NCI-H1417 (cell line): ENCODE measurements at places on chromosomes 1 and 21.
A peak's percentile ranks its signal among the peaks of the same experiment; 100 is the strongest.

DNA sequence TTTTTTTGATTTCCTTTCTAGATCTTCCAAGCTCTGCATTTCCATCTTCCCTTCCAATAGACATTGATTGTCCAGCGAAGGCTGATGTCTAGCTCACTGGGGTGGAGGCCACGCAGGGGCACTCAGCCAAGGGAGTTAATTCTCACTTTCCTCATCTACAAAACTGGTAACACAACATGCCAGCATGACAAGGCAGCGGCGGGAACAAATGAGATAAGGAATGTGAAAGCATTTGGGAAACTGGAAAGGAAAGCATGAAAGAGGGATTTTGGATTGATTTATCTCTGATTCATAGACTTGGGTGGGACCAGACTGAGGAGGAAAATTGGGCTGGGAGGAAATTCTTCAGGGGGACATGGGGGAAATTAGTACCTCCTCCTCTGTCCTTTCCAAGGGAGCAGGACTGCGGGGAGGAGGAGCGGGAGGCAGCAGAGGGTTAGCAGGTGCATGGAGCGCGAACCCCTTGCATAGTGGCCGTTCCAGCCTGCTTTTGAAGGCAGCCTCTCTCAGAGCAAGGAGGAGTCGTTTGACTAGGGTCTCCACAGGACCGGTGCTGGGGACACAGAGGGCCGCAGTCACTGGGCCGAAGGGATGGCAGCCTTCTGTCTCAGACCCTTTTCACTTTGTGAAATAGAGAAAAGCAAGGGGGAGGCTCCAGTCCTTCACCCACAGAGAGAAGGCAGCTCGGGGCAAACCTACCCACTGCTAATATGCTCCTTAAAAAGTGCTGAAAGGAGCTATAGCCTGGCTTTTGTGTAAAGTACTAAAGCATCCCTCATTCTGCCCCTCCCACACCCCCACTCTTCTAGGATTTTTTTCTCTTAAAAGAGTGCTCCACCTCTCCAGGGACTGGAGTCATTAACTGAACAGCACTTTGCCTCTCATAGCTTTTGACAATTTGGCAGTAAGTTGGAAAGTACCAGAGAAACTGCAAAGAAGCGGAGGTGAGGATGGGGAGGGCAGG, 89.2 kb downstream of the PLXNA2 start:
- peak; percentile 81 for DNase-seq

GRCh38 chr1:209601809-209602657, 18.5 kb downstream of the CAMK1G start:
- DNase-seq: peak; percentile 63

DNA sequence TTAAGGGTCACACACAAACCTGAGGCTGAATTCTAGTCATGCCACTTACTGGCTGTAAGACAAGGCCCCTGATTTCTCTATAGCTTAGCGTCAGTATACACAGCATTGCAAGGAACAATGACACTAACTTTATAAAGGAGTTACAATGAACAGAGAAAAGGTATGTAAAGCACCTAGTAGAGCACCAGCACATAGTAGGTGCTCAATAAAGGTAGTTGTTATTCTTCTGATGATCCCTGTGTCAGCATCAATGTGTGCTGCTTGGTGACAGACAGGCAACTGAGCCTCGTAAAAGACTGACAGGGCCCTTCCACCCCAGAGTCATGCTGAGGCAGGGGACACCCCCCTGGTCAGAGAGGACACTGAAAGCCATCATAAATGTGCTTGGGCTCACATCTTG, 43.2 kb downstream of the GRHL3 start:
- DNase-seq: no peak

- DNase-seq: no peak
These were observed 187.7 kb upstream of the LMO4 start for GRCh38 chr1:87140831-87141540.

- DNase-seq: peak; percentile 83
These were observed 30.6 kb downstream of the OMA1 start for GRCh38 chr1:58515794-58516401.
